GM04503 (cell line): ENCODE measurements at places on chromosomes 3 and 15.
A peak's percentile ranks its signal among the peaks of the same experiment; 100 is the strongest.

- no peak for DNase-seq
Measured at GRCh38 chr3:31645256-31645655, 112.5 kb downstream of the STT3B start.

DNA sequence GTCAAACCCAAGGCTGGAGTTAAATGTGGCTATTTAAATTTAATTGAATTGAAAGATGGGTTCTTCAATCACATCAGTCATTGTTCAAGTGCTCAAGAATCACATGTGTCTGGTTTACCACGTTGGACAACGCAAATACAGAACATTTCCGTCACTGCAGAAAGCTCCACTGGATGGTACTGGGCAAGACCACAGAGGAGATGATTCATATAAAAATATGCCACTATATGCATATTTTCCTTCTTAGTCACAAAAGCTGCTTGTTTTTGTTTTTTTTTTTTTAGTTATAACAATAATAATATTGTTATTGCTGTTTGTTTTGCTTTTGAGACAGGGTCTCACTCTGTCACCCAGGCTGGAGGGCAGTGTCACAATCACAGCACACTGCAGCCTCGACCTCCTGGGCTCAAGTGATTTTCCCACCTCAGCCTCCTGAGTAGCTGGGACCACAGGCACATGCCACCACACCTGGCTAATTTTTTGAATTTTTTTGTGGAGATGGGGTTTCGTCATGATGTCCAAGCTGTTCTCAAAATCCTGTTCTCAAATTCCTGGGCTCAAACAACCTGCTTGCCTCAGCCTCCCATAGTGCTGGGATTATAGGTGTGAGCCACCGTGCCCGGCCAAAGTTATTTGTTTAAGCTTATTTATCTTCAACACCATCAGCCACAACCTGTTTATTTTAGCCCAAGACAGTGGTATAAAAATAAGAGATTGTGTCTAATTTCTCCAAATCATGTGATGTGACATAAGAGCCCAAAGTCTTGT is 19.4 kb downstream of the RTP3 start:
- DNase-seq, result peak; percentile 43

GRCh38 chr15:29090617-29091466 is 178.8 kb downstream of the NSMCE3 start:
- DNase-seq, result no peak

- no peak for DNase-seq
Measured at GRCh38 chr15:99252326-99252725, 1.0 kb downstream of the LRRC28 start.

DNA sequence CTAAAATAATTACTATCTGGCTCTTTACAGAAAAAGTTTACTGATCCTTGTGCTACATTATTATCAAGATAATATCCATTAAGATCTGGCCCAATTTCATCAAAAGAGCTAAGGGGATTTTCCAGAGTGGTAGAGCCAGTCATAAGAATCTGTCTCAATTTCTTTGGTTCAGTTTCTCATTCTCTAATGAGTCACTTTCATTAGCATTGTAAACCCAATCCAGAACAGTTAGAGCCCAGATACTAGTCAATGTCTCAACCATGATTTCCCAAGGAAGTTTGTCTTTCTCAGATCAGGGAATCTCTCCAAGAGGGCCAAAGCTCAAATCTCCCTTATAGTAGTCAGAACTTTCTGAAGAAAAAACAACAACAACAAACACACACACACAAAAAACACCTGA is 131.1 kb upstream of the PPP2R3A start:
- DNase-seq, result no peak
